ENCODE measurements at places on chromosomes 13 and 19. TPM values are rescaled to one million over a fixed set of nuclear protein-coding genes. Genes with fewer than 3 reads are reported as not detected.

- DNase-seq: peak; percentile 81
- no peak overlapping the region for H3K4me3 ChIP-seq
- H3K4me1 ChIP-seq: no peaks in the 10 kb centered on the region
- no peak overlapping the region for H3K27ac ChIP-seq
Measured at GRCh38 chr19:41595258-41595889, 19.4 kb downstream of the CEACAM21 start.

- H3K27ac ChIP-seq: no peak overlapping the region
- no peaks in the 10 kb centered on the region for H3K27me3 ChIP-seq
- H3K36me3 ChIP-seq: no peaks in the 10 kb centered on the region
- no peaks in the 10 kb centered on the region for H3K4me1 ChIP-seq
Measured at GRCh38 chr13:101695870-101696516, 243.5 kb downstream of the ITGBL1 start.

- peak; percentile 67 for DNase-seq
- H3K36me3 ChIP-seq: peaks cover 21% of the 10 kb centered on the region
- peak overlapping the region; percentile 88 for H3K4me3 ChIP-seq
- peak overlapping the region; percentile 87 for H3K27ac ChIP-seq
- H3K27me3 ChIP-seq: no peaks in the 10 kb centered on the region
Measured at GRCh38 chr19:16542910-16543472, 754 bp upstream of the CHERP start.

The CLEC17A gene
- 17.6 TPM for total RNA-seq

The WASF3 gene
- not detected for total RNA-seq

DNA sequence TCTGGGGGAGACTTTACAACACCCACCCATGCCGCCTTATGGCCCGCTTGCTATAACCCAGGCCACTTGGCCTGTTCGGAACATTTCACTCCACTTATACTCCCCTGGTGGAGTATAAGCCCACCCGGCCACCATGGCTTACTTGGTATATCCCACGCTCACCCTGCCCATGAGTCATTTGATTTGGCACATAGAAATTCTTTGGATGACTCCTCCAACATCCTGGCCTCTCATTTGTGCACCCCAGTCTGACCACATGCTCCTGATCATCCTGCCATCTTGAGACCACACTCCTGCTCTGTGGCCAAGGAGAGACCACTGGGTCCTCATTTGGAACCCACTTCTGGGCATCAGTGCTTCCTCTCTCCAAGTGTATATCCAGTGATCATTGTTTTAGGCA, 5.2 kb downstream of the SPACA6 start:
- no peaks in the 10 kb centered on the region for H3K27me3 ChIP-seq
- peaks cover 3% of the 10 kb centered on the region for H3K4me1 ChIP-seq
- no peak for DNase-seq
- H3K4me3 ChIP-seq: no peak overlapping the region
- no peaks in the 10 kb centered on the region for H3K36me3 ChIP-seq
- H3K27ac ChIP-seq: no peak overlapping the region

- H3K27ac ChIP-seq: no peak overlapping the region
- no peaks in the 10 kb centered on the region for H3K27me3 ChIP-seq
- H3K36me3 ChIP-seq: no peaks in the 10 kb centered on the region
- peak; percentile 94 for DNase-seq
Measured at GRCh38 chr19:9934132-9934950, 2.0 kb downstream of the OLFM2 start.

DNA sequence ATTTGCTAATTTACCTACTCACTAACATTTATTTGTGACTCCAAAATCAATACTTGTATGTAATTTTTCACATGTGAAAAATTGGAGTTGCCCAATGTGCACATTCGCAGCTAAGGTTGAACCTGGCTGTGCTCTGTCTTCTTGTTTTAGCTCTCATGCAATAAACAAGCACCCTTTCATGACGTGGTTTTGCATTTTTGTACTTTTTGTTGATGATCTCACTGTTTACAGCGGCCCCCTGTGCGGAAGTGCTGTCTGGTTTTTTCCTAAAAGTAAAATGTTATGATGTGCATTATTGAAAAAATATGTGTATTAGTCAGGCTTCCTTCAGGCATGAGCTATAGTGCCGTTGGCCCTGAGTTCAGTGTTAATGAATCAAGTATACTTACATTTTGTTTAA, 18.1 kb downstream of the DGKH start:
- no peak overlapping the region for H3K27ac ChIP-seq
- H3K4me3 ChIP-seq: no peak overlapping the region
- H3K4me1 ChIP-seq: peaks cover under 1% of the 10 kb centered on the region
- H3K27me3 ChIP-seq: no peaks in the 10 kb centered on the region

- H3K27ac ChIP-seq: no peak overlapping the region
- no peaks in the 10 kb centered on the region for H3K36me3 ChIP-seq
- H3K4me3 ChIP-seq: no peak overlapping the region
- DNase-seq: no peak
- H3K4me1 ChIP-seq: no peaks in the 10 kb centered on the region
Measured at GRCh38 chr13:25046985-25047511, 48.9 kb upstream of the PABPC3 start.

The NKG7 gene
- total RNA-seq: not detected

The NCR1 gene
- not detected for total RNA-seq

The SYDE1 gene
- total RNA-seq: not detected

GRCh38 chr13:77437267-77437666, 98.2 kb upstream of the SCEL start:
- H3K27me3 ChIP-seq: no peaks in the 10 kb centered on the region
- no peak overlapping the region for H3K4me3 ChIP-seq
- H3K4me1 ChIP-seq: no peaks in the 10 kb centered on the region
- H3K36me3 ChIP-seq: no peaks in the 10 kb centered on the region

The LGALS4 gene
- total RNA-seq: 1.4 TPM

DNA sequence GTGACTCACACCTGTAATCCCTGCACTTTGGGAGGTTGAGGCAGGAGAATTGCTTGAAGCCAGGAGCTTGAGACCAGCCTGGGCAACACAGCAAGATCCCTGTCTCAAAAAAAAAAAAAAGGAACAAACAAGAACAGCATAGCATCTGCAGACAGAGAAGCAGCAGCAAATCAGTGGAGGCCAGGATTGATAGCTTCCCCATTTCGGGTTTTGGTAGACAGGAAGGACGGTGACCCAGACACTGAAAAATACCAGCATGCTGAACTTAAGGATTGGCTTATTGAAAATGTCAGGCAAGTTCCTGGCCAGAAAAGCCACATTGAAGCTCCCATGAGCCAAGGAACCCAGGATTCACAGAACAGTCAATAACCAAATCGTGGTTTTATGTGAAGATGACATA, 3.0 kb downstream of the ZNF490 start:
- H3K4me1 ChIP-seq: peaks cover 19% of the 10 kb centered on the region
- no peak overlapping the region for H3K27ac ChIP-seq
- H3K36me3 ChIP-seq: peaks cover 19% of the 10 kb centered on the region
- no peaks in the 10 kb centered on the region for H3K27me3 ChIP-seq

The ZNF729 gene
- not detected for total RNA-seq

GRCh38 chr19:57759096-57759495, 10.4 kb upstream of the ZNF586 start:
- peaks cover 54% of the 10 kb centered on the region for H3K36me3 ChIP-seq
- H3K4me3 ChIP-seq: no peak overlapping the region
- H3K27me3 ChIP-seq: no peaks in the 10 kb centered on the region
- DNase-seq: no peak
- no peak overlapping the region for H3K27ac ChIP-seq

The FFAR2 gene
- total RNA-seq: not detected

The KLK2 gene
- 0.11 TPM for total RNA-seq

All from Karpas-422 (cell line).